Brain microvascular endothelial cell (primary cell): ENCODE measurements at places on chromosomes 12 and 14.

GRCh38 chr12:118237052-118237665 is 101.2 kb downstream of the PEBP1 start:
- DNase-seq = no peak

DNA sequence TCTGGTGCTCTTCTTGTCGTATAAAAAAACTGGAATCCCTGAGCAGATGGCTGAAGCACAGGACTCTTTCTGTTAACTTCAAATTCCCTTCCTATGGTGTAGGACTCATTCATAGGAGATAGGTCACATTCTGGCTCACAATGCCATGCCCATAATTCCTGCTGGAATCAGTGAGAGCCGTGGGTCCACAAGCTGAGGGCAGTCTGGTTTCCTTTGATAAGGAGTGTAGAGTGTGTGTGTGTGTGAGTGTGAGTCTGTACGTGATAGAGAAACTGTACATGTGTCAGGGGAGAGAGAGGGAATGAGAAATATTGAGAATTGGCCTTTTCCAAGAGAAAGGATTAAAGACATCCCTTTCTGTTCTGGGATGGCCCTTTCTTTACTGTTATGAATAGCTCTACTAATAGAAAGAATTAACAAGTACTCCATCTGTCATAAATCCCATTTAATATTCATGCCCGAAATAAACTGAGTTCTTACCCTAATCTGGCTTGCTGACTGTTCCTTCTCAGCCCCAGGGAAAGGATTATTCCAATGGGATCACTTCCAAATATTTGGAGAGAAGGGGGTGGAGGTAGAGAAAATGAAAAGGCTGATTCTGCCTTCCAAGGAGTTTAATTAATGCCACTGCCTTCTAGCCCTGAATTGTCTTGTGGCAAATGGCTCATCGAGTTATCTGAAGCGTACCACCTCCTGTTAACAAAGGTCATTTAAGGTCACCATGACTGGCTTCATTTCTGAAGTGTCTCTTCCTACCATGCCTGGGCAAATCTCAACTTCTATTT is 79.0 kb downstream of the TMX1 start:
- no peak for DNase-seq

GRCh38 chr12:132593938-132594358 is 16.4 kb downstream of the LRCOL1 start:
- peak; percentile 96 for DNase-seq

DNA sequence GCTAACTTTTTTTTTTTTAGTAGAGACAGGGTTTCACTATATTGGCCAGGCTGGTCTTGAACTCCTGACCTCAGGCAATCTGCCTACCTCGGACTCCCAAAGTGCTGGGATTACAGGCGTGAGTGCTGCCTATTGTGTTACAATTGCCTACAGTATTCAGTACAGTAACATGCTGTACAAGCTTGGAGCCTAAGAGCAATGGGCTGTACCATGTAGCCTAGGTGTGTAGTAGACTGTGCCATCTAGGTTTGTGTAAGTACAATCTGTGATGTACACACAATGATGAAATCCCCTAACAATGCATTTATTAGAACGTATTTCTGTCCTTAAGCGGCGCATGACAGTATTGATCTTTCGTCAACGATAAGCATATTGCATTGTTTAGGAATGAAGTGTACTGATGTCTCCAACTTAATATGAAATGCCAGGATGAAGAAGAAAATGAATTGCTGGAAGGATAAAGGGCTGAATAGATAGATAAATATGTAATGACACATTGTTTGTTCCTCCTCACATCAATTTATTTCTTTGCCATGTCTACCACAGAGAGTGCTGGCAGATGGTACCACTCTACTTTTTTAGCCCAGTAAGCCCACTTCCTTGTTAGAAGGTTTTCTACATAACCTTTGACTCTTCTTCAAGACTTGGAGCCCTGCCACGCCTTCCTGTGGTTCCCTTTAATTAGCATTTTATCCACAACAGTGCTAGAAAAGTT is 467.5 kb downstream of the VRK1 start:
- DNase-seq = no peak

DNA sequence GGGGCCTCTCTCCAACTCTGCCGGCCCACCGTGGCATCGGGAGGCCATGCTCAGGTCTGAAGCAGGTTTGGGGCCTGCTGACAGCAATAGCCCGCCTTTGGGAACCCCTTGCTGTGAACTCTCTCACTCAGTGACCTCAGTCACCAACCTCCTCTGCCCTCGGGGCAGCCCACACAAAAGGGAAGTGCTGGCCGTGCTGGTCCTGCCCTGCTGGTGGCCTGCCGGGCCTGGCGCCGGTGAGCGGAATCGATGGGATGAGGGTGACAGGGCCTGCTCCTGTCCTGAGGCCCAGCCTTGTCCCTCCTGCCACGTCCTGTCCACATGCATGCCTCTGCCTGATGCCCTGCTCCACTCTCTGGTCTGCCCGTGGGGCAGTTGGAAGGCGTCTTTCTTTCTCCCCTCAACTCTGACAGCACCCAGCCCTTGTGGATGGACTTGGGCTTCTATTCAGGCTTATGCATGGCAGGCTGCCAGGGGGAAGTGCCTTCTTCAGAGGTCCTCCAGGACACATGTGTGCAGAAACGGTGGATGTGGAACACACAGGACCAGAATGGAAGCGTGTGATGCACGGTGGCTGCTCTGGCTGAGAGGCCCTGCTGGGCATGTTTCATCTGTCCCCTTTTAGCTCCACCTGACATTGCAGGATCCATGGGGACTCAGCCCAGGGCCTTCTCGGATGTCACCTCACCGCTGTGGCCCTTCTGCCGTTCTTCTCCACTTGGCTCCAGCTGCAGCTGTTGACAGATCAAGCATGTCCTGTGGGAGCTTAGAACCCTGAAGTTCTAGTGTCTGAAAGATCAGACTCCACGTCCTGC is 31.9 kb downstream of the IL31 start:
- no peak for DNase-seq

GRCh38 chr12:92301356-92301755 is 155.7 kb upstream of the BTG1 start:
- DNase-seq = no peak

- DNase-seq = no peak
Observed at GRCh38 chr14:92404018-92404417, 81.1 kb downstream of the SLC24A4 start.
